ENCODE measurements at places on chromosomes 3 and 15.

DNA sequence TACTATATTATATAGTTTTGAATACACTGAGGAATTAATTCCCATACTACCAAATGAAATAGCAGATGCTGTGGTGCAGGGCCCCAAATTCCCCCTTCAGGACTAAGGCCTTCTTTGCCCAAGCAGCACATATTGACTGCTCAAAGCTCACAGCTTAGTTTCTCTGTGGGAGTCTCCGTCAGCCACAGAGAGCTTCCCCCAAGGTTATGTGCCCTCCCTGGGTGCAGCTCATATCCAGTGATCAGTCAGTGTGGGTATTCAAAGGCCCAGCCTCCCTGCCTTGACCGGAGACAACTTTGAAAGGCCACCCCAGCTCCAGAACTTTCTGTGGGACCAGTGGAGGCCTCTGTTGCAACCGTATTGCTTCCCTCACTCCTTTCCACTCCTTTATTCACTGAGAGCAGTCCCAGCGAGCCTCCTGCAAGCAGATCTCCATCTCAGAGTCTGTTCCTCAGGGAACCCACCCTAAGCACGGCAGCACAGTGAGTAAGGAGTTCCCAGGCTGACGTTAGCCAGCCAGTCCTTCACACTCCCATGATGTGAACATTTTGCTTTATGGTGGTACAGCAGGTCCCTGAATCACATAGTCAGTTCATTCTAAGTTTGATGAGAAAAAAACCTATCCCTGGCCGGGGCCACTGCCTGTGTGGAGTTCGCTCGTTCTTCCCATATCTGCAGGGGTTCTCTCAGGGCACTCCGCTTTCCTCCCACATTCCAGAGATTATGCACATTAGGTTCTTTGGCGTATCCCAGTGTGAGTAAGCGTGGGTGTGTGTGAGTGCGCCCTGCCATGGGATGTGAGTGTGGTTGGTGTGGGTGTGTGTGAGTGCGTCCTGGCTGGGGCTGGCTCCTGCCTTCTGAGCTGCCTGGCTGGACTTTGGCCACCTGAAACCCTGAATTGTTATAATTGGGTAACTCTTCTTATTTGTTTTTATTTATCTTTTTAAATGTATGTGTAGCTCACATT is 64.4 kb upstream of the PPARG start:
- DNase-seq: peak; percentile 42

- no peak for DNase-seq
Measured at GRCh38 chr3:119662604-119663373, 2.4 kb upstream of the POPDC2 start.

- DNase-seq: no peak
Measured at GRCh38 chr3:132635052-132635451, 24.6 kb downstream of the ACAD11 start.

DNA sequence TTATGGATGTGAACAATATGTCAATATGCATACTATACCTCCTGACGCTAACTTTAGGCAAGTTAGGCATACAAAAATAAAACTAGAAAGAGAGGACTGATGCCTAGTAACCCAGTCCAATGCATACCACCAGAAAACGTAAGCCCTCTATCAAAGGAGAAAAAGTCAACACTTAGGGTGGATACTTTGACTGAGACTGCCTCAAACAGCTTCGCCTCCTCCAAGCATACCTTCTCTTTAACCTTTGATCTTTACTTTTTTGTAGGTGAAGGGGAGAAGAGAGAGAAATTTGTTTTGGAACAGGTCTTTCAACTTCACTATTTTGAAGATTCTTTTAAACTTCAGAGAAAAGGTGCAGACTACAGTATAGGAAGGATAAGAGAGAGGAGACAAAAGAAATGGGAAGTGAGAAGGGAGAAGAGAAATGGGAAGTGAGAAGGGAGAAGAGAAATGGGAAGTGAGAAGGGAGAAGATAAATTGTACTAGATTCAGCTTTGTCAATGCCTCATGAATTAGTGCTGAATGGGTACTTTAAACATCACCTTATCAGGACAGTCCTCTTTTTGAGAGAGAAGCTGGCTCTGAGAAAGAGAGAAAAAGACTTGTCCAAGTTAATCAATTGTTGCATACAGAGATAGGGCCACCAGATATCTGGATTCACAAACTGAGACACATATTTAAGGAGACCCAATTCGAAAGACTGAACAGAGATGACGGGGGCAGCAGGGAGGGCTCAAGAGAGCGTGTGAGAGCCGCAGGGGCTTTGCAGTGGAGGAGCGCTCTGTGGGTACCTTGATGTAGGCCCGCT is 1.0 kb downstream of the P3H2 start:
- peak; percentile 39 for DNase-seq

- DNase-seq: no peak
Measured at GRCh38 chr15:80819001-80819400, 39.8 kb downstream of the CEMIP start.

DNA sequence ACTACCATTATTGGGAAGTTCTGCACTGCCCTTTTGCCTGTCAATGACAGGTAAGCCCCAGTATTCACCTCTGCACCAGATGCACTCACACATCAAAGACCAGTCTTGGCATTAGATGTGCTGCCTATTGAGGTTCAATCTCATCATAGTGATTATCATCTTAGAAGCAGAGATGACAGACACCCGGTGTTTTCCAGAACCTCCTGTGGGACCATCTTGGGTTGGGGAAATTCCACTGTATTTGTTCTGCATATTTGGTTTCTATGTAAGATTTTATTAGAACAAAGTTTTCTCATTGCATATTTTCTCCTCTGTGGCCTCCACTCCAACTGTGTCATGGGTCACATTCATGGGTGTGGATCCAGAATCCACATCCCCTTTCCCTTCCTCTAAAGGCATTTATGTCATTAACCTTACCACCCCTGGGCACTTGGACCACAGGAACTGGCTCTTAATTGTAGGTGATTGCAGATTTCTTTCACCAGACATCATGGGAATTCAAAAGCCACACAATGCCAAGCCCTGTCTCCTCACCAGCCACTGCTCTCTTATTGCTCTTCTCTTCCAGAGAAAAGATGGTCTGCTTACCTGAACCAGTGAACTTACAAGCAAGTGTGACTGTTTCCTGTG is 31.2 kb downstream of the PLA1A start:
- DNase-seq: no peak

DNA sequence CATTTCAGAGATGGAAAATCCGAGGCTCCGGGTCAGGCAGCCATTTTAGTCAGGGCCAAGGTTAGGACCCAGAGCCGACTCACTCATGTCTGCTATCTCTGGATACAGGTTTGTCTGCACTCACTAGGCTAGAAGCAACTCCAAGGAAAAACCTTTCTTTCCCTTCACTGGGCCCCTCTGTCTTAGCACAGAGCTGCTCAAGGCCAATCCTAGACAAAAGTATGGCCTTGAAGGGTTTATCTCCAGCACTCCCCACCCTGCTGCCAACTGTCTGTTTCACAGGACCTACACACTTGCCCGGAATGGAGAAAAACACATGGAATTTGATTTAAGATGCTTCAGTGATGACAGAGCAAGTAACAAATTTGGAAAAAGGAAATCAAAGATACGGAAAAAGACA is 25.6 kb downstream of the ACAN start:
- no peak for DNase-seq

- no peak for DNase-seq
Measured at GRCh38 chr3:46724424-46724823, 6.8 kb upstream of the PRSS50 start.

GRCh38 chr3:29236146-29236840 is 44.6 kb upstream of the RBMS3 start:
- no peak for DNase-seq

DNA sequence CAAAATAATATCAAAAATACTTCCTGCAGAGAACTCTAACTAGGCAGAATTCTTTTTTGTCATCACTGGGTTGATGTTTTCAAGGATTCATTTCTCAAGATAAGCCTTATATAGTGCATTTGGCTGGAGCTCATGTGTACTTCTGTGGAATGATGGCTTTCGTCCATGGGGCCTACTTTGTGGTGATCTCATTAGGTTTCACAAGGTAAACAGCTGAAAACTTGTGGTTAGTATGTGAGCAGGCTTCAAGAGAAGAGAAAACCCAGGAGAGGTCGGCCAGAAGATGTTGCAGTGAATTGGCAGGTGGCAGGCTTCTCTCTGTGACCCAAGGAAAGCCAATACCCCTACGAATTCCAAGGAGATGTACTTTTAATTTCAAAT is 121.4 kb upstream of the PHLDB2 start:
- DNase-seq: peak; percentile 90

GRCh38 chr3:104629038-104629437 is 737.7 kb upstream of the ALCAM start:
- DNase-seq: peak; percentile 68

- peak; percentile 81 for DNase-seq
Measured at GRCh38 chr3:195892105-195893043, 16.0 kb downstream of the TNK2 start.

- DNase-seq: no peak
Measured at GRCh38 chr3:177689869-177690268, 492.6 kb upstream of the TBL1XR1 start.
